ENCODE measurements at places on chromosomes 12 and 14.

DNA sequence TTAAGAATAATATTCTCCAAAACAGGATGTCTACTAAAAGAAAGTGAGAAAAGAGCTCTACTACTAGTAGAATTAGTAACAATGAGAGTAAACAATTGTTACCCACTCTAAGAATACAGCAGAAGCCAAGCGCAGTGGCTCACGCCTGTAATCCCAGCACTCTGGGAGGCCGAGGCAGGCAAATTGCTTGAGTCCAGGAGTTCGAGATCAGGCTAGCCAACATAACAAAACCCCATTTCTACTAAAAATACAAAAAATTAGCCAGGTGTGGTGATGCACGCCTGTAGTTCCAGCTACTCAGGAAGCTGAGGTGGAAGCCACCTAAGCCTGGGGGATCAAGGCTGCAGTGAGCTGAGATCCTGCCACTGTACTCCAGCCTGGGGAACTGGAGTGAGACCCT is 4.7 kb downstream of the DNAJC14 start:
- DNase-seq = no peak

DNA sequence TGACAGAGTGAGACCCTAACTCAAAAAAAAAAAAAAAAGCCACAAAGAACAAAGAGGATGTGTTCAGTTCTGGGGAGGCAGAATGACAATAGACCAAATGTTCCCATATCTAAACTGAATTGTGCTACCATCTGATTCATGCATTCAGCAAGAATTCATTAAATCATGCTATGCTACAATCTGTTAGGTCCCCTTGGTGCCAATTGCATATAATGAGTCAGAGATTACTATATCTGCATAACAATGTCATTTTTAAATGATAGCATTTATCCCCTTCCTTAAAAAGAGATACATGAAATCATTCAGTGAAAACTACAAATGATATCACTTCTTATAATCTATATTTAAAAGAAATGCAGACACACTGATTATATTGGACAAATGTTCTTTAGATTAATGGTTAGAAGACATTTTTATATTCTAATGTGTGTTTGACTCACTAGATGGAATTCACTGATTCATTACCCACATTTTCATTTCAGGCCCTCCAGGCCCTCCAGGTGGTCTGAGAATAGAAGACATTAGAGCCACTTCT is 207.6 kb upstream of the PDZRN4 start:
- DNase-seq = no peak

DNA sequence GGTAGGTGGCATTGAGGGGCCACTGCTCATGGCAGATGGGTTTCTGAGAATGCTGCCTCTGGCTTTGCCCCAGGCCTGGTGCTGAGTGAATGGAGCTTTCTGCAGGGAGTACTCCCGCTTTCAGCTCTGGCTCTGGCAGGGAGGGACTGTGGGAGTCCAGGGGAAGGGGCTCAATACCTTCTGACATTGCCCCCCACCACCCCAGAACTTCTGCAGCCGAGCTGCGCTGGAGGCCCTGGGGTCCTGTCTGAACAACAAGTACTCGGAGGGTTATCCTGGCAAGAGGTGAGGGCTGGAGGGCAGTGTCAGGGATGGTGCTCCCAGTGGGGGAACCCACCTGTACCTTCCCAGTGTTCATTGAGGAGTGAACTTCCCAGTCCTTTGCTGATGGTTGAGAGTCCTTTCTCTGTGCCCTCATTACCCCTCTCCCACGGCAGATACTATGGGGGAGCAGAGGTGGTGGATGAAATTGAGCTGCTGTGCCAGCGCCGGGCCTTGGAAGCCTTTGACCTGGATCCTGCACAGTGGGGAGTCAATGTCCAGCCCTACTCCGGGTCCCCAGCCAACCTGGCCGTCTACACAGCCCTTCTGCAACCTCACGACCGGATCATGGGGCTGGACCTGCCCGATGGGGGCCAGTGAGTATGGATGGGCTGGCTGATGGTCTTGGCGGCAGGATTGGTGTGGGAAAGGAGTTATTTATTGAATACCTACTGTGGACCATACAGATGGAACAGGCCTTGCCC is 1.9 kb downstream of the SHMT2 start:
- DNase-seq = no peak

DNA sequence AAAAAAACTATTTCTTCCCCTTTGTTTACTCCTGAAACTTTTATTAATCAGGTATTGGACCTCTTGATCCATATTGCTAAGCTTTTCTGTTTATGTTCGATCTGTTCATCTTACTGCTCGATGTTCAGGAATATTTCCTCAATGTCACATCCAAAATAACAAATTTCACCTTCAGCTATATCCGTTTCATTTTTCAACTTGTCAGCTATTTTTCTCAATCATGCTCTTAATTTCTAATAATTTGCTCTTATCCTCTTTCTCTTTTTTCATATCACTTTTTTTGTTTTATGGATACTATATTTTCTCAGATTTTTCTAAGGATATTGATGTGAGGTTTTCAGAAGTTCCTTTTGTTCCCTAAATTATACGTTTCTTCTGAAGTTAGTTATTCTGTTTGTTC is 29.8 kb downstream of the SLC38A4 start:
- no peak for DNase-seq

- DNase-seq = no peak
Observed at GRCh38 chr14:67977434-67978034, 158.0 kb downstream of the RAD51B start.

GRCh38 chr14:50139192-50139591 is 22.8 kb upstream of the VCPKMT start:
- DNase-seq = no peak

- no peak for DNase-seq
Observed at GRCh38 chr12:110741341-110742095, 1.2 kb downstream of the PPP1CC start.

- DNase-seq = no peak
Observed at GRCh38 chr14:65826946-65827345, 414.4 kb downstream of the FUT8 start.

DNA sequence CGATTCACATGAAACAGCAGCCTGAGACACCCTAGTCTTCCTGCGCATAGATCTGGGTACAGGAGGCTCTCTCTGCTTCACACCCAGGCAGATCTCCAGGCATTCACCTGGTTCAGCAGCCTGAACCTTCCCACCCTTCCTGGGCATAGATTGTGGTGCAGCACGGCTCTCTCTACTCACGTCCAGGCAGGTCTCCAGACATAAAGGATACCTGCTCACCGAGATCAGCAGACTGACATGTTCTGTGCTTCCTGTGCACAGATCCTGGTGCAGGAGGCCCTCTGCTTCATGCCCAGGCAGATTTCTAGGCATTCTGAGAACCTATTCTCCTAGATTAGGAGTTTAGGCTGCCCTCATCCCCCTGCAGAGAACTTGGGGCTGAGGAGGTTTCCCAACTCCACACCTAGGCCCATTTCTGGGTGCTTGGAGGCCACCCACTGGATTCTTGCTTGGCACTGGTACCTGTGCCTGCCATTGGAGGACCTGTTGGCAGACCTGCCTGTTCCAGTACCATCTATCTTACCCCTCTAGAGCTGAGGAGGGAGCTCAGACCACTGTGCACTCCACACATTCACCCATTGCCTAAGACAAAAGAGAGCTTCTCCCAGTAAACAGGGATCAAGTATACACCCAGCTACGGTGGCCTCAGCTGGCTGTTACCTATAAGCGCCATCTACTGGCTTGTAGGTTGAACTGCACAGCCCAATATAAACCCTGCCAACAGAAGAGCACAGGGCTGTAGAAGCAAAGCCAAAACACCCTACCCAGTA is 28.0 kb upstream of the GARIN6 start:
- DNase-seq = no peak

DNA sequence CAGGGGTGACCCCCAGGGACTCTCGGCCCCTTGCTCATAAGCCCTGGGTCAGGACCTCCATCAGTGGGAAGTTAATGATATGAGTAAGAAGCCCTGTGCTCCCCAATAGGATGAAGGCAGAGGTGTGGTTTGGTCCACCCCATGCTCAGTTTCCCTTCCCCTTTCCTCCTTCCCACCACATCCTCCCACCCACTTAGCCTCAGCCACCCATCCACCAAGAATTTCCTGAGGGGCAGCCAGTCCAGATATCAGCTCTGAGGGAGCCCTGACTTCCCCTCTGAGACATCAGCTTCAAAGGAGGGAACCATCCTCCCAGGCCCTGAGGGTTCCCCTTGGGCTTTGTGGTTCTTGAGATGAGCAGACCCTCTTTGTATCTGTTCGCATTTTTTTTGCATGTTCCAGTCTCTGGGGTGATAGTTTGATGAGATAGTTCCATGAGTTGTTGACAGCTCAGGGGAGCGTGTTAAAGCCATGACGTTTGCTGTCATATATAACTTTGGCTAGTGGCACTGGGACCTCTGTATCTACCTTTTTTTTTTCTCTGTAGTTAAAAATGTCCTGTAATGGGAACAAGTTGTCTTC is 71.2 kb downstream of the LGMN start:
- DNase-seq = no peak

DNA sequence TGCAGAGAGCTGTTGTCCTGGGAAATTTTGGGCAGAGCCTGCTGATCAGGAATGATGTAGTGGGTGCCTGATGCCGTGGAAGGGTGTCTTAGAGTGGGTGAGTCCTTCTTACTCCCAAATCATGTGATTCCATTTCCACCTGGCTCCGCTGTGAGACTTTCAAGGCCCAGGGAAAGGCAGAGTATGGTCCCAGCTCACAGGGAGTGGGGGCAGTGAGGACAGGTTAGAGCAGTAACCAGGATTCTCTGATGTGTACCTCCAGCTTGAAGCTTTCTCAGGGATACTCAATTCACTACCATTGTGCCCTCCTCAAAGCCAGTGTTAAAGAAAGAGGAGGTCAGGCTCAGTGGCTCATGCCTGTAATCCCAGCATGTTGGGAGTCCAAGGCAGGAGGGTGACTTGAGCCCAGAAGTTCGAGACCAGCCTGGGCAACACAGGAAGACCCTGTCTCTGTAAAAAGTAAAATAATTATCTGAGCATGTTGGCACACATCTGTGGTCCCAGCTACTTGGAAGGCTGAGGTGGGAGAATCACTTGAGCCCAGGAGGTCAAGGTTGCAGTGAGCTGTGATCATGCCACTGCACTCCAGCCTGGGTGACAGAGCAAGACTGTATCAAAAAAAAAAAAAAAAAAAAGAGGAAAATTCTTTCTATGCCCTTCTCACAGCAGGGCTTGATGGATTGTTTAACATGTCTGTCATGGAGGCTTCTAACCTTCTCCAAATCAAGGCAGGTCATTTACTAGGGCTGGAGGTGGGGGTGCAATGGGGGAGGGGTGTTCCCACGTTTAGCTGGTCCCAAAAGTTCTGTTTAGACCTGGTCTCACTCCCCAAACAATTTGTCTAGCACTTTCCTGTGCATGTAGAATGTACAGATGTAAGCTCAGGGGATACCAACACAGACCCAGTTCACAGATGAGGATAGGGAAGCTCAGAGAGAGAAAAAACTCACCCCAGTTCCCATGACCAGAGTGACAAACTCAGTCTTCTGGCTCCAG is 12.5 kb upstream of the IQSEC3 start:
- DNase-seq = no peak

GRCh38 chr14:32399920-32400319 is 70.8 kb downstream of the AKAP6 start:
- no peak for DNase-seq

DNA sequence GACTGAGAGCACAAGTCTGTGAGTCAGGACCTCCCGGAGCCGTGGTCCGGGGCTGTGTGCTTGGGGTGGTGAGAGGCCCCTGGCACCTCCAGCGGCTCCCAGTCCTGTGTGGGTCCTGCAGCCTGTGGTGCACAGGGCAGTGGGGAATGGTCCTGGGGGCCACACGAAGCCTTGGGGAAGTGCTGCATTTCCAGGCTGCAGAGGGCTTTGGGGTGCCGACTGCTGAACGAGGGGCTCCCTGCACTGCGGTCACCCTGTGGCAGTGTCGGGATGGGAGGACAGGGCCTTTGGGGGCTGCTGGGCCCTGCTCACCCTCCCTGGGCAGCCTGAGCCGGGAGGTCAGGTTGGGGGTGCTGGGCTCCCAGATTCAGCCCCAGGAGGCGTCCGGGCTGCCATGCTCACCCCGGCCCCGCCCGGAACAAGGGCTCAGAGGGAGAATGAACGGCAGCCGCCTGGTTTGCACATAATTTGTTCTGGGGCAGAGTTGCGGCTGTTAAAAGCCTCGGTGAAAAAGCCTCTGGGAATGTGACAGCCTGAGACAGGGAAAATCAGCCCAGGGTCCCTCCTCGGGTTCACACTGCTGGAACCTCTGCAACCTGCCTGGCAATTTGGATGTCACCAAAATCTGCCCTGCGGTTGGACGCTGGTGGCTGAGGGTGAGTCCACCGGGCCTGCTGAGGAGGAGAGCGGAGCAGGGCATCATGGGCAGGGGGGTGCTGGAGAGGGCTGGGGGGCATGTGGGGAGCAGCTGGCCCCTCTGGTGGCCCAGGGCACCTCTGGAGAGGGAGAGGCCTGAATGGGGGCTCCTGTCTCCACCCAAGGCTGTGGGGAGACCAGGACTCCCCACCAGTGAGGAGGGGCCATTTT is 109.2 kb downstream of the KIF26A start:
- DNase-seq = no peak

- no peak for DNase-seq
Observed at GRCh38 chr14:87690076-87690613, 302.8 kb downstream of the GALC start.

Data from NCI-H1417 treated with DMSO at 0.1 percent for 48 hours (cell line).